G401 (cell line): ENCODE measurements at places on chromosomes 6 and 20. TPM values are rescaled to one million over a fixed set of nuclear protein-coding genes. Genes with fewer than 3 reads are reported as not detected.

Gene BPIFA1
- not detected in 2 replicates for total RNA-seq

Gene RAET1E
- total RNA-seq = not detected in 2 replicates

Gene FAM83B
- total RNA-seq = not detected in 2 replicates

DNA sequence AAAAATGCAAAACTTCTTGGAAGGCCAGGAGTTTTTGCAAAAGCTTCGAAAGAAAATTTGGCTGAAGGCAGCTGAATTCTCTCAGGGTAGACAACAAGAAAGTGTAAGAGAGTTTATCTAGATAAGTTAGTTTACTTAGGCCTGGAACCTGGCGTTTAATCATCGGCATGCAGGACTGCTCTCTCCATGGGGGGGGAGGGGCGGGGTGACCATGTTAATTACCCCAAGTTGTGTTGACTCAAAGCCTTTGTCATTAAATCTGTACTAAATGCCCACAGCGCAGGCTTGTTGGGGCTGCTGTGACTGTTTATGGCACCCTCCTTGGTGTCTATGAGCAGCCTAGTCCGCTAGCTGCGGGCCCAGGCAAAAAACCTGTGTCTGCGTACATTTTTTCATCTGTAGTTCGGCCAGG lies 20.1 kb upstream of the ZNF451 start:
- no peak for DNase-seq

- DNase-seq = no peak
These were observed 62.3 kb downstream of the HMGCLL1 start for GRCh38 chr6:55516736-55517135.

DNA sequence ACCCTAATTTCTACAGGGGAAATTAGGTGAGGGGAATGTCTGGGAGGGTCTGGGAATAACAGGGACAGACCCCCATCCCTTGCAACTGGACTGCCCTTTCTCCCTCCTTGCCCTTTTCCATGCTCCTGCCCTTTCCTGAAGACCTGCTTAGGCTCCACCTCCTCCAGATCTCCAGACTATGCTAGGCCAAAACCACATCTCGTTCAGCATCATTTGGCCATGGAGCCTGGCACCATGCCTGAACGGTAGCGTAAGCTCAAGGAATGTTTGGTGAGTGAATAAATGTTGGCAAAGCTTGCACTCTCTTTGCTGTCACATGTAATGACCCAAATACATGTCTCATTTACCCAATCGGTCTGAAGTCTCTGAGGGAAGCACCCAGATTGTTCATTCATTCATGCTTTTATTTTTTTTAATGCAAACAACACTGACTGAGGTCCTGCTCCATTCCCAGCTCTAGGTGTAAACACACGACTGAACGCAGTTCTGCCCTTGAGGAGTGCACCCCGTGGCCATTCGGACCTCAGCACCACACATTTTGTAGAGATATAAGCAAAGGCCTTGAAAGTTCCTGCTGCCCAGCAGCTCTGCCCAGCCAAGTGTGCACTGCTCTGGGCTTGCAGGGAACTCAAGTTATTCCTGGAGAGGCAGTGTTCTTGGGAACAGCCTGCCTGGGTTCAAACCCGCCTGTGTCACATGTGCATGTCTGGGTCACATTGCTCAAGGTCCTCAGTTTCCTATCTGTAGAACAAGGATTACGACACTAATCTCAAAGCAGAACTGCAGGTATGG lies 1.1 kb upstream of the GRM4 start:
- peak; percentile 83 for DNase-seq

DNA sequence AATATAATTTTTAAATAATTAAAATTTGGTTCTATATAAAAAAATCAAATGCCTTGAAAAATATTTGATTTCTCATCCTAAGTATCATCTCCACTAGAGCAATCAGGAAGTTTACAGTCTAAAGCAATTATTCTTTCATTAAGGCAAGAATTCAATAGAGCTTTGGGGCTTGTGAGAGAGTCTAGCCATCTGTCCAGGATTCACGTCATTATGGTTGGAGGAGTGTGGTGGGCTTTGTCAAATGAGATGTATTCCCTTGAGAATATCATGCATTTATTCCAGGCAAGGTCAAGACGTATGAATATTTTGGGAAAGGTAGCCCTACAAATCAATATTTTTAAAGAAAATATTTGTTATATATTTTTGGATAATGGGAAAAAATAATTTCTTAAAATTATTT lies 132.4 kb downstream of the ELOVL4 start:
- no peak for DNase-seq

DNA sequence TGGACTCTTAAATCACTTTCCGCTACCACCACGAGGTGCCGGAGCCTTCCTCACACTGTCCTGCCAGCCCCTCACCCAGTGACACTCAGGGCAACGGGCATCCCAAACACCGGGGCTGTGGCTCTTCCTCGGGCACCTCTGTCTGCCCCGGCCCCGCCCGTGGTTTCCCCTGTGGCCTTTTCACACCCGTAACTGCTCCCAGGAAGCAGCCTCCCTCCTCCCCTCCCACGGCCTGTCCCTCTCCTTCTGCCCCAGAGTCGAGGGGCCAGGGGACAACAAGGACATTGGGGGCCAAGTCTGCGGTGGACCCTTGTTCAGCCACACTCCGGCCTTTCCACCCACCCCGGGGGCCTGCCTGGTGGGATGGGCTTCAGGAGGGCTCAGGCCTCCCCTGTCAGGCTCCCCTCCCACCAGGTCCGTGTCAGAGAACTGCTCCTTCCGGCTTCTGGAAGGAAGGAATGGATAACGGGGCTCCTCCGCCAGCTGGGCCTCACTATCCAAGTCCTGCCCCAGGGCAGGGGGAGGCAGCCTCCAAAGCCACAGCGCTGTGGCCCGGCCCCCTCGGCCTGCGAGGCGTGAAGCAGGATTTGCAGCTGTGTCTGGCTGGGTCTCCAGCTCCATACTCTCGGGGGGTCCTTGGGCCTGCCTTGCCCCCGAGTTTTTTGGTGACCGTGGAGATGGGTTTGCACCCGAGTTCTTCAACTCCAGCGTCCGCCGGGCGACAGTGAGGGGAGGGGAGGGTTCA lies 54.7 kb upstream of the CHRNA4 start:
- no peak for DNase-seq

GRCh38 chr20:10463622-10464021 lies 28.5 kb downstream of the SLX4IP start:
- DNase-seq = no peak

DNA sequence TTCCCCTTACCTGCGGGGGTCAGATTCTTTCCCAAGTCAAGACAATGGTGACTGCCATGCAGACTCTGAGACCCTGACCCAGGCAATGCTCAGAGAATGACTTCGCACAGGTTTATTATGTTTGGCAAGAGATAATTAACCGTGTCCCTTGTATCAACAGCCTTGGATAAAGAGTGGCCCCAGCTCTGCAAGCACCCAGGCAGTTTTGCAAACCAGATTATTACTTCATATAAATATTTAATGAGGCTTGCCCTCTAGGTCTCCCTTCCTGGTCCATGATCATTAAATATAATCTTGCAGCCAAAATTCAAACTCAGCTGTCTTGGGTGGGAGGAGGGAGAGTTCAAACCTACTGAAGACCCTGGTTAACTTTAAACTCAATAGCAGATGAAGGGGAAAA lies 156.5 kb downstream of the ANKRD60 start:
- no peak for DNase-seq

DNA sequence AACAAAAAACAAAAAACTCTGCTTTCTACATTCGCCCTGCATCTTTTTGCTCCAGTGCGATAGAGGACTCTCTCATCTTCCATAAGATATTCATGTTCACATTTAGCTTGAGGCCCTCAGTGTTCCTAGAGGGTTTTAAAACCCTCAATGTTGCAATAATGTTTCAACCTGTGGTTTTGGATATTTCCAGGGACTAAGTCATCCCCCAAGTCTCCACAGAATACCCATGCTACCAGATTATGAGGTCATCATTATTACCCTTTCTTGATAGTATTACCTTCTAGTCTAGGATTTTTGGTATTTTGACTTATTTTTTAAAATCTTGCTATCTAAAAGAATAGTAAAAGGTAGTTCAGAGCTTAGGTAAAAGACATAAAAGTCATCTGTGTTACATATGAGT lies 480.5 kb upstream of the ID4 start:
- DNase-seq = no peak

- peak; percentile 8 for DNase-seq
These were observed 65.5 kb upstream of the AFDN start for GRCh38 chr6:167760979-167761793.

- DNase-seq = peak; percentile 73
These were observed 4.1 kb downstream of the RBM38 start for GRCh38 chr20:57395111-57395966.

DNA sequence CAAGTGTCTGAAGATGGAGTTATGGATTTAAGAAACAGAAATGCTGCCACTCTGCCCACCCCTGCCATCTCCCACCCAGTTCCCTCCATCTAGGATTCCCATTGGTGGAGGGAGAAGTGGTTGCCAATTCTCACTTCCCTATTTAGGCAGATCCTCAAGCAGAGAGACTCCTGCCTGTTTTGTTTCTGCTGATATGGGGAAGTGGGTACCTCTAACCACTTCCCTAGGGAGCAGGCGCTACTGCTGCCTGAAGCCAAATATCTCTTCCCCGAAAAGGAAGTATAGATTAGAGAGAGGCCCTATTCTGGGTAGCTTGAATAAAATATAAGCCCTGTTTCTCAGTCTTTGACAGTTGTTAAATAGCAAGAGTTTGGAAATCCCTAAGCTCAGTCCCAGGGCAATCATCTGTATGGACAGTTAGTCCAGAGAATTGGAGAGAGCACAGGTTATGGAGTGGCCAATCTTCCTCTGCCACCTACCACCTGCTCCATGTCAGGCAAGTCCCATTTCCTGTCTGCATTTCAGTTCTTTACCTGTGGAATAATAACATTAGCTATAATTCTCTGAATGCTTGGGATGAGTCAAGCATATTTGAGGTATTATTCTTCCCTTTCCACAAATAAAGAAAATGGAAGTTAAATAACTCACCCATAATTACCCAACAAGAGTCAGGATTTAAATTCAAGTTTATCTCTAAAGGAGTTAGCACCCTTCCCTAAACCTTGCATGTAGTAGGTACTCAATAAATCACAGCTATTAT lies 2.6 kb upstream of the ADGB start:
- DNase-seq = no peak

DNA sequence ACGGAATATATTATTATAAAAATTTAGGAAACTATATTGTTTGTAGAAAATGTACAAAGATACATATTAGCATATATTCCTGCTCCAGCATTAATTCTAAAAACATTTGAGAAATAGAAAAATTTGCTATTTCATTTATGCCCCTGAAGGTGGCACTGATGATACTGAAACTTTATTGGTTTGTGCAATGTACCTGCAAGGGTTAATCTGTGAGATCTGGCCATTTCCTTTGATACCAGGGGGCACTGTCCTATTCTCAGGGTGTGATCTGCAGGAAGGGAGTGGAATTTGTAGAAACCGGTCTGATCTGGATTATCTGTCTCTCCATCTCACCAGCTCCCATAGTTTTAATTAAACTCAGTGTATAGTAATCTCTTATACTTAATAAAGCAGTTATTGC lies 625.1 kb upstream of the IMPG1 start:
- no peak for DNase-seq

DNA sequence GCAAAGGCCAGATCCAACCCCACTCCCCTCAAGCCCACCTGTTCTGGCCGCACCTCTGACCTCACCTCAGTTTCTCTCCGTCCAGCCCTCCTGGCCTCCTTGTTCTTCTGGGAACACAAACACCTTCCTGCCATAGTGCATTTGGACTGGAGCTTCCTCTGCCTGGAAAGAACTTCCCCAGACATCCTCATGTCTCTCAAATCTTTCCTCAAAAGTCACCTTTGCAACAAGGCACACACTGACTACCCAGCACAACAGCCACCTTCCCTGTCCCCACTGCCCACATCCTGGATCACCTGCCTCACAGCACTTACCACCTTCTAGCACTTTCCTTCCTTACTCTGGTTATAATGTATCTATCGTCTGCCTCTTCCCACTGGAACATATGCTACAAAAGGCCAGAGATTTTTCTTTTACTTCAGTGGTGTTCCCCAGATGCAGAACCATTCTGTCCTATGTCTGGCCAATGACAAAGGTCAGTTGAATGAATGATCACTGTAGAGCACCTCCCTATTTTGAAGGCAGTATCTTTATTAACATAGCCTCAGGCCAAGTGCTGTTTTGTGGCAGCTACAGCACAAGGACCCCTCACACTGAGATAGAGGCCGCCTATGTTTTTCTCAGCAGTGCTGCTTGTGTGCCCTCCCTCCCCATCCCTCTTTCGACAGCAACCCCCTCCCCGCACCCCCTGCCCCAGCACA lies 4.1 kb downstream of the HLA-B start:
- DNase-seq = no peak

- DNase-seq = no peak
These were observed 54.3 kb downstream of the ID4 start for GRCh38 chr6:19891451-19891850.

DNA sequence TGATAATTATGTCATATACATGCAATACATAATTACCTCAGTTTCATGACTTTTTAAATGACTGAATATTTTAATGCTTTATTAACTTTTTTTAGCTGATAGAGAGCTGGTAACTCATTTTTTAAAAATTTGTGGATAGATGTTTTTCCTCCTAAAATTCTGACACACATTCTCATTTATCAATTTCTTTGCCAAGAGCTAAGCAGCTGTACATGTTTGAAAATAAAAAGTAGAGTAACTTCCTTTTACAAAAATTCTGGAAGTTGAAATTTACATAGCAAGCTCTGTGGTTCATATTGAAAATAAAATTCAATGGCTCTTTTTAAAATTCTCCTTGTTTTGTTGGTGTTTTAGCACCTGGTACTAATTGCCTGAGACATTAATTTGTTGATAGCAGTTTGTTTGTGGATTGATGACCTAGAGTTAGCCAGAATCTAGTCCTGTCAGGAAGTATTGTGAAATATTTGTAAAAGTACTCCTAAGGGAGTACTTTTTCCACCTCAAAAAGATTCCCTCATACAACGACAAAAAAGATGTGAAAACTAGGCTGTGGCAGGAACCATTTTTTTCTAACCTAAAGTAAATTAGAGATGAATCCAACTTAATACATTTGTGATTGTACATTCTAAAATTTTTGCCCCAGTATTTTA lies 621.8 kb downstream of the BCKDHB start:
- no peak for DNase-seq

DNA sequence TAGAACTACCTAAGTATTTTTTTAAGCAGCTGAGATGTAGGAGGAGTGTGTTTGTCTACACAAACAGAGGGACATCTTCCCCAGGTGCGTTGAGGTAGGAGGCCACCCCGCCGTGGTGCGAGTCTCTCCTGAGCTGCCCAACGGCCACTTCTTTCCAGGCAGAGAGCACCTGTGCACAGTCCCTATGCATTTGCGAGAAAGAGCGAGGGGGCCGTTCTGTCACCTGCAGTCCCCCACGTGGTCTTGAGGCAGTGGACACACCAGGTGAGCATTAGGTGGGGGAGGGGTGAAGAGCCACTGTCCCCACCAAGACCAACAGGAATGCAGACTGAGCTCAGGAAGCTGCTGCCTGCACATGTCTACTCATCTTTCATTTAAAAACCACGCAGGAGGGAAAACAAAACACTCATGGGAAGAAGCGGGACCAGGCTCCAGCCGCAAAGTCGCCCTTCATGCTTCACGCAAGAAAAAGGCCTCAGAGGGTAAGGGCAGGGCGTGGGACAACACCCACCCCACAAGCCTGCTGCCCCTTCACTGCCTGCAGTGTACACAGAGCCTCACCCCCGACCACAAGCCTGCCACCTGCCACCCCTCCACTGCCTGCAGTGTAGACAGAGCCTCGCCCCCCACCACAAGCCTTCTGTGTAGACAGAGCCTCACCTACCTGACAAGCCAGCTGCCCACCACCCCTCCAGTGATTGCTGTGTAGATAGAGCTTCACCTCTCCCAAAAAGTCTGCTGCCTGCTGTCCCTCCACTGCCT lies 142.0 kb downstream of the DLL1 start:
- no peak for DNase-seq
